T-cell (primary cell): ENCODE measurements at places on chromosomes 12 and 14. TPM values are rescaled to one million over a fixed set of nuclear protein-coding genes. Genes with fewer than 3 reads are reported as not detected.

The FAM90A1 gene
- not detected for total RNA-seq

The SP7 gene
- total RNA-seq, result not detected

The SPIC gene
- not detected for total RNA-seq

The GZMB gene
- total RNA-seq, result 66.2 TPM

The SLC2A13 gene
- 6.0 TPM for total RNA-seq

DNA sequence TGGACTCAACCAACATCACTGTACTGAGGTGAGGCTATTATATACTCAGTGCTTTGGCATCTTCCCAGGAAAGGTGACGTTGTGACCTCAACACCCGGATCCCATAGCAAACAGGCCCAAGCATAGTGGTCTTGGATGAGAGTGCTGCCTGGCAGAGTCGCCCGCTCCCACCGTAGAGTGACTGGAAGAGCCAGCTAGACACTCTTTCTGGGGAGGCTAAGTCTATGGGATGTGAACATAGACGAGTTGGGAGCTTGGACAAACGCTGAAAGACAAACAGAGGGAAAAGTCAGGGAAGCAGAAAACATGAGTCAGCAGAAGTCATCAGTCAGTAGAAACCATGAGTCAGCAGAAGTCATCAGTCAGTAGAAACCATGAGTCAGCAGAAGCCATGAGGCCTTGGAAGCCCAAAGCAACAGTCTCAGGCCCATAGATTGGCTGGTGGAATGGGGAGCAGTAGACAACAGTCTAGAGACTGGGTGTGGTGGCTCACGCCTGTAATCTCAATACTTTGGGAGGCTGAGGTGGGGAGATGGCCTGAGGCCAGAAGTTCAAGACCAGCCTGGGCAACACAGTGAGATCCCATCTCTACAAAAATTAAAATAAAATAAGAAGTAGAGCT, 66.4 kb upstream of the MAP1LC3B2 start:
- H3K4me3 ChIP-seq, result no peak overlapping the region
- H3K36me3 ChIP-seq, result no peaks in the 10 kb centered on the region
- H3K4me1 ChIP-seq, result no peaks in the 10 kb centered on the region
- no peaks in the 10 kb centered on the region for H3K27me3 ChIP-seq
- DNase-seq, result no peak

DNA sequence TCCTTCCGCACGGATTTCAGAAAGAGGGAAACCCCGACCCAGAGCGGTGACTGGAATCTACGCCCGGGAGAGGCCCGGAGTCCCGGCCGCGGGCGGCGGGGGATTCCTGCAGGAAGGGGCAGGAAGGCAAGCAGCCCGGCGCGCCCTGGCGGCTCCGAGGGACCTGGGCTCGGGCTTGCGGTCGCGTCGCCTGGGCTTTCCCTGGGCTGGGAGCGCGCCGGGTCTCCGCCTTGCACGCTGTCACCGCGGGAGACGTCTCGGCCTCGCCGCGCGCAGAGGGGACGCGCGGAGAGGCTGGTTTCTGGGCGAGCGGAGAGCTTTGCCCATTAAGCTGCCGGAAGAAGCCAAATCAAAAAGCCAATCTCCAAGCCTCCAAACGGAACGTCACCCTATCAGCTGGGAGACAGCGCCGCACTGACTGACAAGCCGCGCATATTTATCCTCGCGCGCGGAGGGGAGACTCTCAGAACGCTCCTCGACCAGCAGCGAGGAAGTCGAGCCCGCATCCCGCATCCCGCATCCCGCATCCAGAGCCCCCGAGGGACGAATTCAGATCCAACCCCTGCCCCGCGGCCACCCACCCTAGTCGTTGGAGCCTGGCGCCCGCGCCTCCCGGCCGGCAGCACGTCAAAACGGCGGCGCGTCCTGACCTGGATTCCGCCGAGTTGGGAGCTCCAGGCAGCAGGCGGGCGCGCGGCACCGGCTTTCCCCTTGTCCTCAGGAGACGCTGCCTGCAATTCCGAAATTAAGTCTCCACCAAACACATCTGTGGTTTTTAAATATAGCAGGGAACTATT, at the start of gene SLC8A3:
TSS of gene SLC8A3 (minus strand) at position 293 of the 797 bp plus-strand sequence. CDS start 20,529 bp downstream, outside the sequence.
- no peak for DNase-seq
- H3K27me3 ChIP-seq, result peaks cover 46% of the 10 kb centered on the region
- peaks cover 29% of the 10 kb centered on the region for H3K4me1 ChIP-seq
- no peaks in the 10 kb centered on the region for H3K36me3 ChIP-seq
- H3K4me3 ChIP-seq, result peak within 1 kb of the TSS; percentile 28
